Naive thymus-derived CD4-positive, alpha-beta T cell (primary cell): ENCODE measurements at places on chromosomes 6 and 20.

- H3K4me3 ChIP-seq: no peak overlapping the region
- no peak for DNase-seq
- no peaks in the 10 kb centered on the region for H3K36me3 ChIP-seq
- H3K27ac ChIP-seq: no peak overlapping the region
- H3K4me1 ChIP-seq: no peaks in the 10 kb centered on the region
These were observed 299.0 kb upstream of the STXBP5 start for GRCh38 chr6:146905181-146905704.

- H3K36me3 ChIP-seq: no peaks in the 10 kb centered on the region
- no peaks in the 10 kb centered on the region for H3K4me1 ChIP-seq
- H3K27me3 ChIP-seq: no peaks in the 10 kb centered on the region
- H3K27ac ChIP-seq: no peak overlapping the region
These were observed 495 bp downstream of the FAM83B start for GRCh38 chr6:54846857-54847674.

DNA sequence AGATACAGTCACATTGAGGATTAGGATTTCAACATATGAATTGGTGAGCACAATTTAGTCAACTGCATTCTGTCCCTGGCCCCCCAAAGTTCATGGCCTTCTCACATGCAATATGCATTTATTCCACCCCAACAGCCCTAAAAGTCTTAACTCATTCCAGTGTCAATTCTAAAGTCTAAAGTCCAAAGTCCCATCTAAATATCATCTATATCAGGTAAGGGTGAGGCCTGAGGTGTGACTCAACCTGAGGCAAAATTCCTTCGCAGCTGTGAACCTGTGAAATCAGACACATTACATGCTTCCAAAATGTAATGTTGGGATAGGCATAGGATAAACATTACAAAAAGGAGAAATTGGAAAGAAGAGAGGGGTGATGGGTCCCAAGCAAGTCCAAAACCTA is 27.8 kb downstream of the CLIC5 start:
- no peak overlapping the region for H3K27ac ChIP-seq
- no peaks in the 10 kb centered on the region for H3K27me3 ChIP-seq
- H3K4me3 ChIP-seq: no peak overlapping the region
- no peak for DNase-seq

- H3K36me3 ChIP-seq: no peaks in the 10 kb centered on the region
- no peak for DNase-seq
- no peak overlapping the region for H3K4me3 ChIP-seq
- H3K27me3 ChIP-seq: no peaks in the 10 kb centered on the region
- H3K27ac ChIP-seq: no peak overlapping the region
- no peaks in the 10 kb centered on the region for H3K4me1 ChIP-seq
These were observed 103.6 kb downstream of the PHF3 start for GRCh38 chr6:63739094-63739687.

- no peaks in the 10 kb centered on the region for H3K27me3 ChIP-seq
- H3K4me1 ChIP-seq: no peaks in the 10 kb centered on the region
- no peaks in the 10 kb centered on the region for H3K36me3 ChIP-seq
- no peak overlapping the region for H3K27ac ChIP-seq
These were observed 14.4 kb downstream of the MKKS start for GRCh38 chr20:10419550-10420133.

- peaks cover 4% of the 10 kb centered on the region for H3K4me1 ChIP-seq
- no peaks in the 10 kb centered on the region for H3K27me3 ChIP-seq
- no peak overlapping the region for H3K4me3 ChIP-seq
- H3K36me3 ChIP-seq: no peaks in the 10 kb centered on the region
- no peak overlapping the region for H3K27ac ChIP-seq
These were observed 8.8 kb upstream of the MOG start for GRCh38 chr6:29647927-29648642.

DNA sequence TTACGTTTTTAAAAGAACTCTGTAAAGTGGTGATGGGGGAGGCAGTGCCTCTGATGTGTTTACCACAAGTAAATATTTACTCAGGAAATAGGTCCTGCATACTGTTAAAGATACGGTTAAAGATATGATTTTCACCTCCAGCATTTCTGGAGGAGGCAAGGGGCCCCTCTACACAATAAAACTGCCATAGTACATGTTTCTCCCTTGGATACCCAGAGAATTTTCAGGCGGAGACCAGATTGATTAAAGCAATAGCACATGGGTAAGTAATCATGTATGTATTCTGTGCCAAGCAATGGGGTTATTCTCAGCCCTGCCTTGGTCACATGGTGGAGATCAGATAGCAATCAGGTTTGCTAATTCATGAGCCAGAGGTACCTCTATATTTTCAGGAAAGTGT is 9.6 kb downstream of the RIPOR2 start:
- H3K4me3 ChIP-seq: peak overlapping the region; percentile 33
- peak overlapping the region; percentile 85 for H3K27ac ChIP-seq
- H3K4me1 ChIP-seq: peaks cover 82% of the 10 kb centered on the region
- no peak for DNase-seq
- peaks cover 5% of the 10 kb centered on the region for H3K36me3 ChIP-seq

GRCh38 chr6:146999766-147000165 is 204.5 kb upstream of the STXBP5 start:
- H3K4me1 ChIP-seq: no peaks in the 10 kb centered on the region
- no peak overlapping the region for H3K4me3 ChIP-seq
- H3K27ac ChIP-seq: no peak overlapping the region
- H3K27me3 ChIP-seq: no peaks in the 10 kb centered on the region

- no peaks in the 10 kb centered on the region for H3K27me3 ChIP-seq
- no peak for DNase-seq
- H3K36me3 ChIP-seq: no peaks in the 10 kb centered on the region
- no peak overlapping the region for H3K27ac ChIP-seq
- H3K4me3 ChIP-seq: no peak overlapping the region
- H3K4me1 ChIP-seq: no peaks in the 10 kb centered on the region
These were observed 21.9 kb upstream of the SCUBE3 start for GRCh38 chr6:35191889-35192288.

- H3K4me1 ChIP-seq: no peaks in the 10 kb centered on the region
- DNase-seq: no peak
- no peaks in the 10 kb centered on the region for H3K36me3 ChIP-seq
- H3K27me3 ChIP-seq: no peaks in the 10 kb centered on the region
- no peak overlapping the region for H3K27ac ChIP-seq
- no peak overlapping the region for H3K4me3 ChIP-seq
These were observed 1043.4 kb upstream of the FLRT3 start for GRCh38 chr20:15380770-15381169.
